ENCODE measurements at places on chromosomes 3 and 15.

DNA sequence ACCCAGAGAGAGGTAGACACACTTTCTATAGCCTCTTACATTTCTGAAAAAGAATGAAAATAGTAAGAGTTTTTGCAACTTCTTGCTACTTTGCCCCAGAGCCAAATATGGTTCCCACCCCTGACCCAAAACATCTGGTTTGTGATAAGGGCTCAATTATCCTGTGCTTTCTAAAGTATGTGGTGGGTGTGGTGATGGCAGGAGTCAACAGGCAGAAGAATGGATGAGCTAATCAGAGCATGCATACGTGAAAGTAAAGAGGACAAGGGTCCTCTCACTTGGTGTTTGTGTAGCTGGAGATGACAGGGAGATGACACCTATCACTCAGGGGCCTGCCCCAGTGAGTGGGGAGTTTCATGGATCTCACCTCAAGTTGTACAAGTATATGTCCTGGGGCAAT is 19.1 kb downstream of the KBTBD8 start:
- DNase-seq, result no peak

DNA sequence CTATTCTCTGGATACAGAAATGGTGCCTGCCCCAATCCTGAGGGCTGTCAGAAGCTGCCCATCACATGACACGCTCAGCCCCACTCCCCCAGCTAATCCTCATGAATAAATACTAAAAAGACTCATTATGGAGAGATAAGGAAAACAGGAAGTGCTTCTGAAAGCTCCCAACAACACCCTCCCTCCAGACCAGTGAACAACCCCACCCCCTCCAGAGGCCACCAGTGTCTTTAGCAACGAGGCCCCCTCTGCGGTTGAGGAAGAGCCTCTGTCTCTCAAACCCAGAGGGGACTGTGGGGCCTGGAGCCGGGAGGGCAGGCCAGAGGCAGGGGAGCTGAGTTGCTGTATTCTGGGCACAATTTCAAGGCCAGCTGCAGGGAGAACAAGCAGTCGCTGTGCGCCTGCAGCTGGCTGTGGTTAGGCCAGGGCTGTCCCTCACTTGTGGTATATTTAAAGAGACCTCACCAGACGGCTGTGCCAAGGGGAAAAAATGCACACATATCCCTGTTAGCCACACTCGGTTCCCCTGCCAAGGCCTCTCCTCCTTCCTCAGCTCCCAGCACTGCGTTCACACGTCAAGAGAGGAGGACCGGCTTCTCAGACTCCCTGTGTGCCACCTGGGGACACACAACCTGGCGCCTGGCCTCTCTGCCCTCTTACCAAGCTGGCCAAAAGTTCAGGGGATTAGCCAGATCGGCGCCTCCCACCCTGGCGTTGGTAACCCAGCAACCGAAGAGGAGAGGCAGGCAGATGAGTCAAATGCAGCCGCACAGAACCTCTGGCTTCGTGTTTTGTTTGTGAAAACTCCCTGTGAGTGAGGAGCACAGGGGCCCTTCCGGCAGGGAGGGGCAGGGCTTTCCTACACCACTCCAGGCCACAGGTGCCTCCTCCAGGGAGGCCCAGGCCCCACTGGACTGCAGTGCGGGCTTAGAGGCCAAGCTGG is 101.2 kb upstream of the ETV5 start:
- DNase-seq, result no peak

- DNase-seq, result no peak
Measured at GRCh38 chr15:66051833-66052232, 182.5 kb downstream of the RAB11A start.

- DNase-seq, result peak; percentile 19
Measured at GRCh38 chr3:161851941-161852566, 355.4 kb downstream of the OTOL1 start.

DNA sequence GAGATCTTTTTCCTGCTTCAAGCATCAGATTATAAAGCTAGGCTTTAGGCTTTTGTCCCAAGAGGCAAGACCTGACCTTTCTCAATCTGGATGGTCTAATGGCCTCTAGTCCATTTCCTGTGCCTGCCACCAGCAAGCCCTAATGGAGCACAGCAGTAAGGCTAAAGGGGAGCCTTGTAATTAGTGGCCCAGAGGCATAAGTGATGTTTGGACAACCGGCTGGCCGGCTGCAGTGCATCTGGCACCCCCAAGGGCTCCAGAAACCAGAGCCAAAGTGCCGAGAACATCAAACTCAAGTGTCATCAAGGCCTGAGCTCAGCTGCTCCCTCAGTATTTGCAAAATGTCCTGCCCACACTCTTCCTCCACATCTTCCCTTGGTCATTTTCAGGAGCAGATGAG is 31.9 kb upstream of the RTP4 start:
- DNase-seq, result no peak

GRCh38 chr3:23834082-23834870 is 28.5 kb downstream of the UBE2E1 start:
- DNase-seq, result no peak

- no peak for DNase-seq
Measured at GRCh38 chr15:58243070-58243469, 104.9 kb downstream of the AQP9 start.

GRCh38 chr3:99199021-99199420 is 297.5 kb upstream of the DCBLD2 start:
- no peak for DNase-seq

DNA sequence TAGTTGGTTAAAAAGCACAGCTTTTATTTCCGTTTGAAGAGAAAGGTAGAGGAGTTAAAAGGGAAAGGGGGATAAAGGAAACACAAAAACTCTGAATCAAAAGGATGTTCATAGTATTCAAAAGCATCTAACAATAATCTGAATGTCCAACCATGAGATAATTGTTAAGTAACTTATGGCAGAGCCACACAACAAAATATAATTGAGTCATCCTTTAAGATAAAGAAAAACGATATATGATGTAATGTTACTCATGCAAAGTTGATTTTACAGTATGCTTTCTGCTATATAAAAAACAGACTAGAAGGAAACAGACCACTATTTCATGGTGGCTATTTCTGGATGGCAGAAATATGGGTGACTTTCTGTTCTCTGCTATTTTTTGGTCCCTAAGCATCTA is 3.9 kb downstream of the XPC start:
- no peak for DNase-seq

GRCh38 chr15:52331490-52332240 is 36.1 kb upstream of the MYO5C start:
- peak; percentile 30 for DNase-seq

GRCh38 chr3:193241716-193242115 is 694 bp downstream of the PLAAT1 start:
- no peak for DNase-seq

DNA sequence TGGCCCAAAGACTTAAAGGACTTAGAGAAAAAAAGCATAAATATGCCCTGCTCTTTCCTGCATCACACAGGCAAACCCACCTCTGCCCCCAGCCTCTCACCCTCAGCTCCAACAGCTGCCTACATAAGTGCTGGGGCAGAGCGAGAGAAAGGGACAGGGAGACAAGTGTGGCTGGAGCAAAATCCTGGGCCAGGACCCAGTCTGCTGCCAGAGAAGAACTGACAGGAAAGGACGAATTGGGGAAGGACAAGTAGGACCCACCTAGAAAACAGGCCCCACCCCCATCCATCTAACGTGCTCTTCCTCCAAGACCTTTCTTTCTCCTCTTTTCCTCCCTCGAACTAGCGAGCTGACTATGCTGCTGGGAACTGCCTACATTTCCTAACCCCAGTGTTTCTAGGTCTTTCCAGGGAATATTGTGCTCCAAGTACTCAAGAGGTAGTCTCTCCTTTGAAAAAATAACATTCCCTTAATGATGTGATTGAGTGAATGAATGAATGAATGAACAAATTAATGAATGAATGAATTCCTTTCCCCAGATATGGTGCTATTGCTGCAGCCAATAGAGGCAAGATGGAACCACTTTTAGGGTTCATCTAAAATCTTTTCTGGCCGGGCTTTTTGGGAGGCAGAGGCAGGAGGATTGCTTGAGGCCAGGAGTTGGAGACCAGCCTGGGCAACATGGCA is 18.4 kb downstream of the IGDCC4 start:
- no peak for DNase-seq

- DNase-seq, result no peak
Measured at GRCh38 chr3:150239766-150240165, 168.3 kb upstream of the TSC22D2 start.

DNA sequence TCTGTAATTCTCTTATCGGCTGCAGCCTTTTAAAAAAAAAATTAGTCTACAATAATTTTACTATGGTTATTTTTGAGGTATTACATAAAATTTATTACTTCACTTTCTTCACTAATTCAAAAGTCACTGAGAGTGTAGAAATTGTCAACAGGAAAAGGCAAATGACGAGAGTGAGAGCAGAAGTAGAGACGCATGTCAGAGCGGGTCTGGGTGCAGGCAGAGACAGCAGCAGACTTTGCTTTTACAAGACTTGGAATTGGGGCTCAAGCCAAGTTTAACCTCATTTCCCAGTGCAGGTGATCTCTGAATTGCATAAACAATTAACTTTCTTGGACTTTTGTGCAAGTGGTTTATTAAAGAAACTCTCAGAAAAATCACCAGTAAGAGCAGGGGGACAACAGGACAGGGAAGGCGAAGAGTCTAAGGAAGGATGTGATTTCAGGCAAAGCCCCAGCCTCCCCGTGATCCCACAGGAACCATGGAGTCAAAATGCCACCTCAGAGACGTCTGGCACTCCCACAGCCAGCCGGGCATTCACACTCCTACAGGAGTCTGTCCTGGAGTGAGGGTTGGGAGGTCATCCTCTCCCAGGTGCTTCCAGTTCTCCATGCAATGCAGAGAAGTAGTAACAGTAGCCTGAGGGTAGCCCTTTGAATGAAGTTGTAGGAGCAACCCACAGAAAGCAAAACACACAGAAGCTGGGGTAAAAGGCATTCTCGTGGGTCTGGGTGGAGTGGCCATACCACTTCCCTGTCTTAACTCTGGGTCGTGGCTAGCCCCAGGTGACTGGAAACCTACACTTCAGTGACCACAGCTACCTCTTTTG is 274.0 kb upstream of the TGFBR2 start:
- DNase-seq, result no peak

All from activated T-cell treated with anti-CD3 and anti-CD28 coated beads for 48 hours (primary cell).